Left lung (tissue), 14 donors: ENCODE measurements at places on chromosomes 4 and X. TPM values are rescaled to one million over a fixed set of nuclear protein-coding genes. Genes with fewer than 3 reads are reported as not detected.

- no peak for DNase-seq
Observed at GRCh38 chr4:140257461-140258305, 103.7 kb upstream of the MAML3 start.

DNA sequence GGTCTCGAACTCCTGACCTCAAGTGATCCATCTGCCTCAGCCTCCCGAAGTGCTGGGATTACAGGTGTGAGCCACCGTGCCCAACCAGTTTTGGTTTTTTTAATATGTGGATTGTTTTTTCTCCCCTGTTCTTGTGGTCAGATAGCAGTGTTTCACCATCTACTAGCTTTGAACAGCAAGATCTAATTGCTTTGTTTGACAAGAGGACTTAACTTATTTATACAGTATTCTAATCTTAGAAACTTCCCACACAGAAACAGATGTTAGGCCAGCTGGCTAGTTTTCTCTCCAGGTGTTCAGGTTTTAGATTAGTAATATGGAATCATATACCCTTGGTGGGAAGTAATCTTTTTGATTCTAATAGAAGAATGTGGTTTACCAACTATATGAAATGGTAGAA, 12.9 kb downstream of the ING2 start:
- DNase-seq: no peak

- DNase-seq: no peak
Observed at GRCh38 chr4:6622744-6623143, 17.7 kb upstream of the MRFAP1 start.

GRCh38 chr4:155735496-155735895, 23.3 kb upstream of the GUCY1B1 start:
- no peak for DNase-seq

The BBS12 gene
- 3.4 TPM for total RNA-seq
